ENCODE measurements at places on chromosomes 5 and 9.

- no peak for DNase-seq
These were observed 401.6 kb downstream of the EBF1 start for GRCh38 chr5:158698023-158698639.

DNA sequence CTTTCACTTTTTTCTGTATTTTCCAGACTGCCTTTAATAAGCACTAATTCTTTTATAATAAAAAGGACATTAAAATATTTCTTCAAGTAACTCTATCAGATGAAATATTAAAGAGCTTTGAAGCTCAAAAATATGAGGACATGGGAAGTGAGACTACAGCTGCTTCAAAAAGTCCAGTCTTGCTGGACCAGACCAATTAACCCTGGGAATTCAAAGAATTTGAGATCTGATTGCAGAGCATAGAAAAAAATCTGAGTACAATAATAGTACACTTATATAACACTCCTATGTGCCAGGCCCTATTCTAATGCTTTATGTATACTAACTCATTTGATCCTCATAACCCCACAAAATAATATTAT lies 9.8 kb downstream of the TMEM245 start:
- DNase-seq = no peak

DNA sequence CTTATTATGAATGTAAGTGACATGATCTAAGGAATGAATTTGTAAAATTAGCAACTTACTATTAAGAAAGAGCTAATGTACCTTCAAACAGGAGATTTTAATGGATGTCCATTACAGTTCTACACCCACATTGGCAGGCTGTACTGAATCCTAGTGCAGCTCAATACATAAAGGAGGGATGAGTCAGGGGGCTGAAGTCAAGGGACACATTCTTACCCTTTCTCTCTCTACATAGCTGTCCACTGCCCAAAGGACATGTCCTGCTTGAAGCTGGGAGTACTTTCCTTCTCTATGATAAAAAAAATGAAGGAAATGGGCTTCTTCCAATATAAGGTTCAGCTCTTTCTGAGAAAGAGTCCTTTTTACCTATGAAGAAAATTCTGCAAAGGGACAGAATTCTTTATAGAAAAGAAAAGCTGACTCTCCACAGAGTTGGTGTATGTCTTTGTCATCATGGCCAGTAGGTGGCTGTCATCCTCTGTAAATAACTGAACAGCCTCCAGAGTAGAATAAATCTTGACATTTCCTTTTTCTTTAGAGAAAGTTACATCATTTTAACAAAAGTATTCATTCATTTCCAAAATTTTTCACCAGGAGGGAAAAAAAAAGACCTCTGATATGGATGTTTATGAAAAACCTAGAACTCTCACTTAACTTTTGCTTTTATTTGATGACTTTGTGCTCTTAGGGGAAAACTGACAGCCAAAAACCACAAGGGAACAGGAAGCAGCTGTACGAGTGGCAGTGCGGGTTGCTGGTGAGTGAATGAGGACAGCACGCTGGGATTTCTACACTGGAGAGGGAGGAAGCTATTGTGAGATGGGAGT lies 13.1 kb upstream of the IFNA14 start:
- no peak for DNase-seq

GRCh38 chr9:131324736-131325679 lies 35.5 kb downstream of the PLPP7 start:
- no peak for DNase-seq

- DNase-seq = no peak
These were observed 304.4 kb upstream of the IRX4 start for GRCh38 chr5:2187156-2187555.

All from activated CD8-positive, alpha-beta memory T cell treated with anti-CD3 and anti-CD28 coated beads for 48 hours (primary cell).